Stimulated activated CD4-positive, alpha-beta T cell treated with anti-CD3 and anti-CD28 coated beads, Interleukin-12 subunit alpha, Interleukin-12 subunit beta, amount 100 ng/mL, for 24 hours (primary cell): ENCODE measurements at places on chromosomes 1 and 21.

DNA sequence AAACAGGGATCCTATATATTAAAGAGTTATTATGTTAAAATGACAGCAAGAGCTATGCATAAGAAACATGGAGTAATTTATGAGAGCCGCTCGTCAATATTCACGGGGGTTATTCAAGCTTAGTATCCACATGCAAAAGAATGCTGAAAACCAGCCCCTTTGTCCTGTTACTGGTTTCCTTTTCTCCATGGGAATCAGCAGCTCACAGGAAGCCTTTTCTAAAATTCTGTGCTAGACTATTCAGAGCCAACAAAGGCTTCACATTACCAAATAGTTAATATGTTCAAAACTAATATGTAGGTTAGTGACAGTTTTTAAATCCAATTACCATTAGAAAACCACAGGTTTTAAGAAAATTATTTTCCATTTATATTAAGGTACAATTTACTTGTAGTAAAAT is 225.6 kb upstream of the MAP1LC3C start:
- no peak for DNase-seq

GRCh38 chr1:24341260-24341659 is 22.1 kb downstream of the GRHL3 start:
- no peak for DNase-seq

DNA sequence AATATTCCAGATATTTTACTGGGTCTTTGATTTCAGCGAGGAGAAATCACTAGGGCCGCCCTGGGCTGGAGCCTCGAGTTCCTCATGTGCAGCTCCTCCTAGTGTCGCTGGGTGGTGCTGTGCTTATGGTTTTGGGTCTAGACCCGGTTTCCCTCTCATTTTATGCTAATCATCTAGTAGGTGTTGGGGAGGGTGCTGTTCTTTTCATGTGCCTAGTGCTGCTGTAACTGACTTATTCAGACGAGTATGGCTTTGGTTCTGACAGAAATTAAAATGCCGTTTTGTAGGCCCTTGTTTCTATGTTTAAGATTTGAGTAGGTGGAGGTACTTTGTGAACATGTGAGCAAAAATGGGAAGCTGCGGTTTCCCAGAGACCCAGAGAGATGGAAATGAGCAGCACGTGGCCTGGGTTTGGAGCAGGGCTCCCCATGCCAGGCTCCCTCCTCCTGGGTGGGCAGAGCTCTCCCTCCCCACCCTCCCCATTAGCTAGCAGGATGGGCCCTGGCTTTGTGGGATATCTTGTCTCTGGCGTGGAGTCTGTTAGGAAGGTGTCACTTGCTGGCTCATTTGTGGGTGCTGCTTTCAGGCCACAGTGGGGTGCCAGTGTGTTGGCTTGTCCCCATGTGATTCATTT is 74.0 kb upstream of the GPR88 start:
- peak; percentile 47 for DNase-seq

- no peak for DNase-seq
Measured at GRCh38 chr1:59776960-59777852, 37.5 kb upstream of the HOOK1 start.
